ENCODE measurements at places on chromosomes 1 and 21.
A peak's percentile ranks its signal among the peaks of the same experiment; 100 is the strongest.

DNA sequence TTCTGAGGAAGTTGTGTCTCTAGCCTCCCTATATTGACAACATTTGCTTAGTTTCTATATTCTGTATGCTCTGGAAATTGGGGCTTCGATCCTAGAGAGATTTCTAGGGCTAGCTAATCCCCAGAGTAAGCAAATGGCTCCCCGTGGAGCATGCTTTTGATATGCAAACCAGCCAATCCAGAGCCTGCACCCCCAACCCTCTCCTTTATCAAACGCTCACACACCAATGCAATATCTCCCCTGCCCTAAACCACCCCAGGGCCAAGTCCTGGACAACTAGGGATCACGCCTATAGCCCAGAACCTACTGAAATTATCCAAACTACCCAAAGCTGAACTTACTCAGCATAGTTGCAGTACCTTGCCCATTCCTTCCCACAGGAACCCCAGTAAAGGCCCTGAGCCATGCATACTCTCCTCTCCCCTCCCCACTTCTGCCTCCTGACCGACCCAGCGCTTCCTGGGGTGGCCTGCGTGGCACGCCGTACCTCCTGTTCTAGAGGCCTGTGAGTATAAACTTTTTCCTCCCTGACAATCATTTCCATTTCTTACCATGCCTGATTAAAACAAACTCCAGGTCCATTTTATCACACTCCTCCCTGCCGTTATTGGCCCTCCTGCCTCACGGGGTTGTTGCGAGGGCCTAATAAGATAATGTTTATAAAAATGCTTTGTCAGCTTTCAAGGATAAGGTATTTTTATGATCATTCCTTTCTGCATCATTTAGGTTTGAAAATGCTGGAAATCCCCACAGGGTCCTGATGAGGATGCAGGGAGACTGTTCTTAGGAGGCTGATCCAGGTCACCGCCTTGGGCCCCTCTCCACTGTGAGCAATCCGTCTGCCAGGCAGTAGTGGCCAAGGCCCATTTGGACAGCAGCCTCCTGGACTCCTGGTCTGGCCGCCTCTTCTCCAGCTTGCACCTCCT lies 102.7 kb downstream of the TENT5C start:
- DNase-seq = no peak

DNA sequence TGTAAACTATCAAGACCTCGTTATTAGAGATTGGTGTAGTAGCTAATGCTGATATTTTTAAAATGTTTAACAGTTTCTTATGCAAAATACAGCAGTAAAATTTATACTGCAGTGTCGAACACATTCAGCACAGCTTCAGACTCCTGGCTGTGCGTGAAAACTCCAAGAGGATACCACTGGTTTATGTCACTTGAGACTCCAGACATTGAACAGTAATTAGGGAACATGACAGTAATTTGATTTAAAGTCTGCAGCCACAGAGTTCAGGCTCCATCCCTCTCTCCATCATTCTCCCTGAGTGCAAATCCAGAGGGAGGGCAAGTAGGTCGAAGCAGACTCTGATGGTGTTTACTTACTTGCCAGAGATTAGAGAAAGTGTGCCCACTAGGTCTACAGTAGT lies 94.2 kb downstream of the AK5 start:
- DNase-seq = no peak

GRCh38 chr21:33231526-33231925 lies 1.8 kb downstream of the IFNAR2 start:
- no peak for DNase-seq

DNA sequence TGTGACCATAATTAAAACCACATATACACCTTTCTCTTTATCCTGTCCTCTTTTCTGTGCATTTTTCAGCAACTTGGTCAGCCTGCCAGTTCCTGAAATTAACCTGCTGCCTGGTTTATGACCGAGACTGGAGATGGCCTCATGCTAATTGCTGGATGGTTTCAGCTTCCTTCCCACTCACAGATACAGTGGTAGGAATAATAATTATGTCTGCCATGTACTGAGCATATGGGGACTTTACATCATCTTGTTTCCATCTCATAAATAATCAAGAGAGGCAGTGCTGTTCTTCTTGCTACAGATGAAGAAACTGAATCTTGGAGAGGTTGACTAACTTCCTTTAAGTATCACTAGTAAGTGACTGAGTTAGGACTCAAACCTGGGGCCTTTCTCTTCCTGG lies 148.2 kb downstream of the NOS1AP start:
- no peak for DNase-seq

DNA sequence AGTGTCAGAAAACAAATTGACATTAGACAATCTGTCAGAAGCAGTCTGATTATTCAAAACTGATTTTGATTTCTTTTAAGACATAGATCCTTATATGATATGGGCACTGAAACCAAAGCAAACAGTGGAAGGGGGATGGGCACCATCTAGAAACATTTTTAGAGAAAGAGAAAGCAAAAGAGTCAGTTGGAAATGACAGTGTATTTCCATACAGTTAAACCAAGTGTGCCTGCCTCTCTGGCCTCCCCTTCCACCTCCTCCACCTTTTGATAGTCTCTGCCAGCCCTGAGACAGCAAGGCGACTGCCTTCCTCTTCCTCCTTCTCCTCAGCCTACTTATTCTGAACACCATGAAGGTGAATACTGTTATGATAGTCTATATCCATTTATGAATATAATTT lies 949.7 kb downstream of the AMY1C start:
- no peak for DNase-seq

DNA sequence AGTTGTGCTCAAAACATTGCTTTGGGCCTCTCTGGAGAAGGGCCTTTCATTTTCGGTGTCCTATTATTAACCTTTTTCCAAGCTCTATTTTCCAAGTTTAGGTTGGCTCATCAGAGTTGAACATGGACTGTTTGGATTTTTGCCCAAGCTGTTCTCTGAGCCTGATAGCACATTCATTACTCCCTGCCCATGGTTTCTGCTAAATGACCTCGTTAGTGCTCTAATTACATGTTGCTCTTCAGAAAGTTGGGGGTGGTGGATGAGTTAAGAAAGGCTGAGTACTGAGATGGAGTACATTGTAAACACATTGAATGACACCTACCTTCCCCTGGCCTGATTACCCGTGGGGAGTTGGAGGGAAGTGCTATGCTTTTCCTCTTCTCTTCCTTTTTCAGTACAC lies 38.9 kb downstream of the LMO4 start:
- peak; percentile 15 for DNase-seq

- no peak for DNase-seq
Measured at GRCh38 chr1:39216771-39217170, 12.3 kb downstream of the MACF1 start.

DNA sequence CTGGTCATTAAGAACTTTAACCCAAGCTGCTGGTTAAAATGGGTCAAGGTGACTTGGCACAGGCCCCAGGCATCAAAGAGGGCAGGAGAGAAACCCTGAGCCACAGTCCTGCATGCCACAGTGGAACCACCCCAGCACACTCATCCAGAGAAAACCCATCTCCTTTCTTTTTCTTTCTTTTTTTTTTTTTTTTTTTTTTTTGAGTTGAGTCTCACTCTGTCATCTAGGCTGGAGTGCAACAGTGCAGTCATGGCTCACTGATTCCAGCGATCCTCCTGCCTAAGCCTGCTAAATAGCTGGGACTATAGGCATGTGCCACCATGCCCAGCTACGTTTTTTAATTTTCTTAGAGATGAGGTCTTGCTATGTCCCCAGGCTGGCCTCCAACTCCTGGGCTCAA lies 109.2 kb upstream of the RAB4A start:
- DNase-seq = no peak

DNA sequence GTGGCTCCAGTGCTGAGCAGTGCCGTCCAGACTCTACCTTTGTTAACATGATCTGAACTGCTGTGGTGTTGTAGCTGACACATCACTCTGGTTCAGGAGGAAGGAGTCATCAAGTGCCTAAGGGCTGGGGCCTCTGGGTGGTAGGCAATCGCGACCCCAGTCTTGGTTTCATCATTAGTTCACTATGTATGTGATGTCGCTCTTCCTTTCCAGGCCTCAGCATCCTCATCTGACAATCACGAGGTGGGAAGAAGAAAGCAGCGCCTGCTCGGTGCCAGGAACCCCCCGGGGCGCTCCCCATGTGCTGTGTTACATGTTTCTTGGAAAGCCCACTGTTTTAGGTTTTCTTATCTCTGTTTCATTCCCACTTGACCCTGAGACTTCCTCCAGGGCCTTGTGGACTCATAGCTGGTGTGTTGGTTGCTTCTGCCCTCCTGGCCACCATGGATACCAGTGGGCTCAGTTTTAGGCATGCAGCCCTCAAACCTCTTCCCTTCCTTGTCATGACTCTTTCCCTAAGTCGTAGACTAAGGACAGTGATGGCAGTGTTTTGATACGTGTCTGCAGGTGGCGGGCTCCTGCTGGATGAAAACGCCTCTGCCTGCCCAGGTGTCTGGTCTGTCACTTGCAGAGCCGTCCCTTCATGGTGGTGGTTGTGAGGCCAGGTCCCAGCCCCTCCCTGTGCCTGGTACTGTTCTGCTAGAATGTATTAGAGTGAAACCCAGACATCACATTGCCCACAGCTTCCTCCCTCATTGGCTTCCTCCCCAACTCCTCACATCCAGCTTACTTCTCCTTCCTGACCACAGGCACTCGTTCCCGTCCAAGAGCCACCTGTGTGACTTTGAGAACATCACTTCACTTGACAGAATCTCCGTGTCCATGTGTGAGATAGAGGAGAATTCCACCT lies 17.2 kb upstream of the FOXO6 start:
- DNase-seq = no peak

GRCh38 chr21:44448651-44449131 lies 6.6 kb upstream of the LRRC3 start:
- no peak for DNase-seq

DNA sequence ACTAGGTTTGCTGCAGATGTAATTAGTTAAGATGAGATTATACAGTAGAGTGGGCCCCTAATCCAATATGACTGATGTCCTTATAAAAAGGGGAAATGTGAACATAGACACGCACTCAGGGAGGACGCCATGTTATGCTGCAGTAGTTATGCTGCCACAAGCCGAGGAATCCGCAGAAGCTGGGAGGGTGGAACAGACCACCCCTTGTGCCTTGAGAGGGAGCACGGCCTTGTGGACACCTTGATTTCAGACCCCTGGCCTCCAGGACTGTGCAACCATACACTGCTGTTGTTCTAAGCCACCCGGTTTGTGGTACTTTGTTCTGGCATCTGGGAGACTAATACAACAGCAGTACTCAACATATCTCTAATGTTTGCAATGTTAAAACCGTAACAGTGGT lies 57.9 kb upstream of the HIVEP3 start:
- no peak for DNase-seq

DNA sequence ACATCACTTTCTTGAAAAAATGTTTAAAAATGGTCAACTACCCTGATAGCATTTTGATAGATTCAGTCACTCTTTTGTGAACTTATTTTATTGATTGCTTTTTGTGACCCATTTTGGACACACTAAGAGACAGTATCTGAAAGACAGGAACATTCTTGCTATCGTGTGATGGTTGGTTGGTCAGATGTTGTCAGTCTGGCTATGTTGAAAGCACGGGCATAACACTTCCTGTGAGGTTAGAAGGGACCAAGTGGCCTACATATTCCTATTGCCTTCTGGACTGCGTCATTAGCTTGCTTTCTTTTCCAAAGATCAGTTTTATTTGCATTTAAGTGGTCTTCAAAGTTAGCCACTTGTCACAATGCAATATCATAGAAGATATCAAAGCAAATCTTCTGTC lies 1.4 kb downstream of the OR2T6 start:
- no peak for DNase-seq

DNA sequence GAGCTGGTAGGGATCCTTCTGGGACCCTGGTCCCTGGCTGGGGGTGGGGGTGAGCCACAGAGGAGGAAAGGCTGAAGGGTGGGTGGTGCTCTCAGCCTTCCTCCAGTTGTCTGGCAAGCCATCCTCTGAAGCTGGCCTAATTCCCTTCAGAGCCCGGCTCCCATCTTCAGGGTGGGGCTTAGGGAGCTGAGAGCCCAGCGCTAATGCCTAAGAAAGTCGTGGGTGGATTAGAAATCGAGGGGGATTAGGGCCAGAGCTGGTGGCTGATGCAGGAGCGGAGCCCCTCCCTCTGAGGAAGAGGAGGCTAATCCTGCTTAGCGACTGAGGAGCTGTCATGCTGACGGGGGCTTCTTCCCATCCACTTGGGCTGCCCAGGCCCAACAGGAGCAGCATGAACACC lies 30.8 kb upstream of the DMBX1 start:
- no peak for DNase-seq
